ENCODE measurements at places on chromosomes 6 and 20.

GRCh38 chr6:67064323-67064722 lies 1357.3 kb upstream of the EYS start:
- no peak for DNase-seq

GRCh38 chr20:1876217-1876921 lies 18.8 kb upstream of the SIRPA start:
- DNase-seq, result no peak

DNA sequence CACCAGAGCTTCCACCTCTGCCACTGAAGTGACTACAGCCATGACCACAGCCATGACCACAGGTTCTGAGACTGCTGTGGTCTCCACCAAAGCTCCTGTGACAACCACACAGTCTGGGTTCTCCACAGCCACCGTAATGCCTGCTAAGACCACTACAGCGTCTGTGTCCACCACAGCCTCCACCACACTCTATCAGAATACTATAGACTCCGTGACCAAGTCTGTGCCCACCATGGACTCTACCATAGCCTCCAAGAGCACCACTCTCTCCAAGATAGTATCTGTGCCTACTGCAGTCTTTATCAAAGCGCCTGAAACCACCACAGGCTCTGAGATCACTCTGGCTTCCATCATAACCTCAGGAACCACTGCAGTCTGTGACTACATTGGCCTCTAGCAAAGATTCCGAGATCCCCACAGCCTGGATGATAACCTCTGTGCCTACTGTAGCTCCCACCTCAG lies 18.3 kb upstream of the MUC21 start:
- no peak for DNase-seq

- DNase-seq, result no peak
These were observed 272.5 kb upstream of the JAG1 start for GRCh38 chr20:10946124-10946880.

DNA sequence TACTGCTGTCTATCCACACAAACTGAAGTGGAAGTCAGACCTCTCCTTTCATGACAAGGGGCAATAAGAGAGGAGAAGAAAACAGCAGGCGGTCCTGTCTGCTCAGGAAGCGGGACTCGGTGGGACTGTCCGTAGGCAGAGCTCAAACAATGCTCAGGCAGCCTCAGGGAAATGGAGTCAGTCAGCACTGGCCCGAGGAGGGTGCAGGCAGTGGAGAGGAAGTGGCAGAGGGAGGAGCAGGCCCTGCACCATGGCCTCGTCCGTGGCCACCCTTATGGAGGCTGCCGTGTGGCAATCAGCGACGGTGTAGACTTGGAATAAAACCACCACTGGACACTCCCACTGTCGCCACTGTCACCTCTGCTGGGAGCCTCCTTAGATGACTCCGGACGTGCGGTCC lies 19.6 kb downstream of the FOXC1 start:
- no peak for DNase-seq

DNA sequence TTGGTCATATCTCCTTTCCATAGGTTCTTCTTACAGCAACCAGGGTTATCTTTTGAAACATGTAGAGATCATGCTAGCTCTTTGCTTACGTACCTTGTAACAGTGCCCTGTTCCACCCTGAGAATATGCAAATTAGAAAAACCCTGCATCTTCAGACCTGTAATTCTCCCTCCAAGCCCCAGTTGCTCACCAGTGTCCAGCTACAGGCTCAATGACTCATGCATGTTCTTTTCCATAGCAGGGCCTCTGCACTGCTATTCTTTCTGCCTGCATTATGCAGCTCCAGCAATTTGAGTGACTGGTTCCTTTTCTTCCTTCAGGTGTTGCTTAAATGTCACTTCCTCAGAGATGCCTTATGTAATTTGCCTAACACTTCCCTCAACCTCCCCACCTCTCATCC lies 636.2 kb downstream of the KHDRBS2 start:
- DNase-seq, result no peak

DNA sequence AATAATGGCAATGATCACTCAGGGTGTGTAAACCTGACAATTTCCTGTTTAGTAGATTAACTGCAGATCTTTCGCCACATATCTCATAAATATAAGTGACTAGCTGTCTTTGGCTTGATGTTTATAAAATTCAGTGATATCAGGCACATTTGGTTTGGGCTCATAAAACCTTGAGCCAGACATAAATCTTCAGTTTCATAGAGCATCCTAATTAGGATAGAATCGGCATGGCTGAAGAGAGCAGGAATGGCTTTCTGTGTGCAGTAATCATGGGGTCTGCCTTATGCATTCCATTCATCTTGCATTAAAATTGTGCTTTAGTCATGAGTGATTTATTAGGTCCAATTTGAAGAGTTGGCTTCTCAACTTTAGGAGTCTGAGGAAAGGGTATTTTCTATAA lies 27.2 kb downstream of the AIG1 start:
- no peak for DNase-seq

GRCh38 chr6:56101141-56101553 lies 146.2 kb downstream of the COL21A1 start:
- DNase-seq, result peak; percentile 96

DNA sequence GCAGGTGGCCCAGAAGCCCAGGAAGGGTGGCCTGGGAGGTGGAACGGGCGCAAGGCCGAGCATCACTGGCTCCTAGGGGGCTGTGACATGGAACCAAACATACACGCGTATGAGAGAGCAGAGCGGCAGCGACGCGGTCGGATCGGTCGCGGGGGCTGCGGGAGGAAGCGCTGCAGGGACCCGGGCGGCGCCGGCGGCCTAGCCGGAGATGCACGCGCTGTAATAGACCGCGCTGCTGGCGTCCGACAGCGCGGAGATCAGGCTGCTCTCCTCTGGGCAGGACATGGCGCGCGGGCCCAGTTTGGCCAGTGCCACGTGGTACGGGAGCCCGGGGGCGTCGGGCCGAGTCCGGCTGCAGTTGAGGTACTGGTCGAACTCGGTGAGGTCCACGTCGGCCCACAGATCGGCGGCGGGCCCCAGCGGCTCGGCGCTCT lies 1.5 kb downstream of the SOX18 start:
- no peak for DNase-seq

- no peak for DNase-seq
These were observed 67.8 kb downstream of the THBS2 start for GRCh38 chr6:169185692-169186485.

DNA sequence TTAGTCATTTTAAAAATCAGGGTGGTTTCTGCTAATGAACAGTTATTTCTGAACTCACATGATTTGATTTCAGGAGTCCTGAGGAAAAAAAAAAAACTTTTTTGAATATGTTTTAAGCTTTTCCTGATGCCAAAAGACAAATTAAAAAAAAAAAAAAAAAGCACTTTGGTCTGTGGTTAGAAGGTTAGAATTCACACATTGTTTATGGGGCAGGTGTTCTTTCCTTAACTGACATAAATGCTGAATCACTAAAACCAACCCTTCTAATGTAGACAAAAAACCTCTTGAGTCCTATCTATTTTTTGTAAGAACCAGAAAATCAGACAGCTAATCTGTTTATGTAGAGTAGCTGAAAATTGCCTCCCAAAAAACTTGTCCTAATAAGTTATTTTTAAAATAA lies 20.4 kb downstream of the THEMIS start:
- DNase-seq, result no peak

DNA sequence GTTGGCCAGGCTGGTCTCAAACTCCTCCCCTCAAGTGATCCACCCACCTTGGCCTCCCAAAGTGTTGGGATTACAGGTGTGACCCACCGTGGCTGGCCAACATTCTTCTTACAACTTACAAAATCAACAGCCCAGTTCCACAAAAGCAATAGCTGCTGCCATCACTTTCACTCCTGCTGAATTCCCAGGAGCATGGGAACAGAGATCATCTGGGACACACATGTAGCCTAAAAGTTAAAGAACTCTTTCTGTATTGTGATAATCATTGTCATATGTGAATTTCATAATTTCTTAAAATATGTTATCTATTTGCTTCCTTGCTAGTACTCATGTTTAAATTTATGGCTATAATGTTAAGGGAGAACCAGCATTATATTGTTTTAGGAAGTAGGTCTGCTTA lies 51.7 kb downstream of the NCOA6 start:
- DNase-seq, result no peak

- no peak for DNase-seq
These were observed 37.2 kb downstream of the CPXM1 start for GRCh38 chr20:2763186-2763585.

DNA sequence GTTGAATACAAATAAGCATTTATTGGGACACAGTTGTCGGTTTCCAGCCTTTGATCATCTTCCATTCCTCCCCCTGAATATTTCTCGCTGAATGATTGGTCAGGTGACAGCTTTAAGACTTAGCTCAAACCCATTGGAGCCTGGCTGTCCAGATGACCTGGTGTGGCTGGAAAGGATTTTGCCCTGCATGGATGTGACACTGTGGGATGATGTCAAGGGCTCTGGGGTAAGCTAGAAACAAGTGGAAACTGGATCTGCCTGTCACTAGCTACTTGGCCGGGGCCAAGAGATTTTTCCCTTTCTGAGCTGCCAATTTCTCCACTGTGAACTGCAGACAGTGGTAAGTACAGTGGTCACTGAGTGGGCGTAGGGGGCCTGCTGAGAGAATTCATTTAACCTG lies 41.9 kb upstream of the MYLIP start:
- no peak for DNase-seq

- DNase-seq, result no peak
These were observed 36.8 kb downstream of the PREX1 start for GRCh38 chr20:48791014-48791413.

GRCh38 chr6:40247516-40248115 lies 313.4 kb upstream of the MOCS1 start:
- no peak for DNase-seq

- no peak for DNase-seq
These were observed 27.8 kb upstream of the FAM110A start for GRCh38 chr20:805713-806112.

DNA sequence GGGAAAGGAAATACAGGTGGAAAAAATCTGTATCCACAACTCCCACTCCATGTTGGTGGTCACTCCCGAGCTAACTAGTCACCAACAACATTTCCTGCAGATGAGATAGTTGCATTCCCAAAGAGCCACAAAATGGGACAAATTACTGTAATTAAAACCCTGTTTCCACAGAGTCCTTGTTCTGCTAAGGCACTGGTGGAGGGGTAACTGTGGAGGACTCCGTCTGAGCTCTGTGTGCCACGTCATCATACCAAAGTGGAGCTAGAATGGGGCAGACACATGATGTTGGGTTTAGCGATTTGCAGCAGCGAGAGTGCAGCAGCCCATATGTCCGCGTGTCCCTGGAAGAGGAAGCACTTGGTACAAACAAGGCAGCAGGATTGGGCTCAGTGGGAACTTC lies 172.5 kb upstream of the KCNK16 start:
- no peak for DNase-seq

GRCh38 chr6:168196385-168196860 lies 117.4 kb upstream of the FRMD1 start:
- DNase-seq, result no peak

GRCh38 chr6:83221889-83222479 lies 28.8 kb downstream of the RWDD2A start:
- DNase-seq, result no peak

GRCh38 chr6:155687645-155688044 lies 232.0 kb upstream of the NOX3 start:
- no peak for DNase-seq

- DNase-seq, result no peak
These were observed 46.4 kb downstream of the CD109 start for GRCh38 chr6:73742433-73742832.

GRCh38 chr6:159460476-159460875 lies 232.6 kb downstream of the SOD2 start:
- no peak for DNase-seq

DNA sequence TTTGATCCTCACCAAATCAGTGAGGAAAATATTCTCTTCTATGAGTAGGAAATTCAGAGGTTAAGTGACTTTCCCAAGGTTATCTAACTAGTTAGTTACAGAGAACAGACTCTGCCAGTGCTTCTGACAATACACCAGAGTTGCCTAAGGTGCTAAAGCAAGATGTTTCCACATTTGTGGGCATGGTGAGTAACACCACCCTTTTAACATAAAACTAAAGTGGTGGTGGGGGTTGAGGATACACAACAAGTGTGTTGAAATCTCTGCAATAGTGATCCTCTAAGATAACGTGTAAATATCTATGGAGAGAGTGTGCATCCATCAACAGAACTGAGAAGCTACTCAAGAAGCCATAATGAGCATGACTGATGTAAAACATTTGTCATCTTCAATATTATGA lies 11.7 kb downstream of the VNN2 start:
- no peak for DNase-seq

Measured in skeletal muscle cell (primary cell).